ENCODE measurements at places on chromosomes 11 and 22. TPM values are rescaled to one million over a fixed set of nuclear protein-coding genes. Genes with fewer than 3 reads are reported as not detected.

The CNTN5 gene
- total RNA-seq, result not detected

The TCN2 gene
- total RNA-seq, result 5.1 TPM

The JRKL gene
- 8.9 TPM for total RNA-seq

The CASP1 gene
- 87.9 TPM for total RNA-seq

The OR5W2 gene
- not detected for total RNA-seq

The IFITM10 gene
- 1.2 TPM for total RNA-seq

The IFT27 gene
- total RNA-seq, result 28.4 TPM

The DESI1 gene
- 60.8 TPM for total RNA-seq
